Stimulated activated memory B cell treated with anti-CD40 and anti-IgM and Interleukin-4, amounts not matched to agents 10 μg/mL and 1 μg/mL and 100 μg/mL, for 72 hours (primary cell): ENCODE measurements at places on chromosomes 2 and 18.

DNA sequence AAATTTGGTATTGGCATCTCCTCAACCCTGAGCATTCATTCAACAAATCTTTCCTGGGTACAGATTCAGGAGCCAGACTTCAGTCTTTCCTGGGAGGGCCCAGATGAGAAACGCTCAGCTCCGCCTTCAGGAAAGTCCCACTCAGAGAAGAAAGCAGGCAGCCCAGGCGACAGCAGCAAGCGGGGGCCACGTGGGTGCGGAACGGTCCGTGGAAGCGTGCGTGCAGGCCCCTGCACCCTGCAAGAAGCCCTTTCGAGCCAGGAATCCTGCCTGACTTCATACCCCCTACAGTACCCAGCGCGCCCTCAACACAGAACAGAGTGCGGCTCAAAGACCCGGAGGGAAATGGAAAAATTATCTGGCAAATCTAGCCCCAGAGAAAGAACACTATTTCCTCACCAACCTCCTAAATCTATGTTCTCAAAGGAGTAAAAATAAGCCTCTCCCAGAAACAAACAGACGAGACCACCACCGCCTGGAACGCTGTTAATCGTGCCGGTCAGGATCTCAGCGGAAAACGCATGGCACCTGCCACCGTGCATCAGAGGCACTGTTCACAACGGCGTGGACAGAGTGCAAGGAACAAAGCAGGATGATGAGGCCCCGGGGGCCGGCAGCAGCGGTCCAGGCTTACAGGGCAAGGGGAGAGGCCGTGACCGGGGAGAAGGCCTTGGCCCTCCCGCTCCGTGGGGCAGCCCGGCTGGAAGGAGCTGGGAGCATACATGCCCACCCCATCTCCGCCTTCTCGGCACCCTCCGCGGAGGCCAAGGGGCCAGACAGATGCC lies 318.3 kb downstream of the EIPR1 start:
- ATAC-seq = no peak

DNA sequence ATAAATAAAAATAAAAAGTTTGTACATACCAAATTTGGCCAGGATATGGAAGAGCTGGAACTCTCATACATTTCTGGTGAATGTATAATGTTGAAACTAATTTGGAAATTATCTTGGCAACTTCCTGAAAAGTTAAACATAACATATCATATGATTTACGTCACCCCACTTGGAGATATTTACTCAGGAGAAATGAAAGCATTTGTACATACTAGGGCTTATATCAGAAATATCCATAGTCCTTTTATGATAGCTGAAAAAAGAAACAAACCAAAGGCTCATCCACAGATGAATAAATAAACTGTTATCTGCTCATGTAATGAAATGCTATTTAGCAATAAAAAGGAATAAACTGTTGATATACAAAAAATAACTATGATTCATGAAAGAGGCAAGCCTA lies 318.2 kb upstream of the NRXN1 start:
- ATAC-seq = no peak

DNA sequence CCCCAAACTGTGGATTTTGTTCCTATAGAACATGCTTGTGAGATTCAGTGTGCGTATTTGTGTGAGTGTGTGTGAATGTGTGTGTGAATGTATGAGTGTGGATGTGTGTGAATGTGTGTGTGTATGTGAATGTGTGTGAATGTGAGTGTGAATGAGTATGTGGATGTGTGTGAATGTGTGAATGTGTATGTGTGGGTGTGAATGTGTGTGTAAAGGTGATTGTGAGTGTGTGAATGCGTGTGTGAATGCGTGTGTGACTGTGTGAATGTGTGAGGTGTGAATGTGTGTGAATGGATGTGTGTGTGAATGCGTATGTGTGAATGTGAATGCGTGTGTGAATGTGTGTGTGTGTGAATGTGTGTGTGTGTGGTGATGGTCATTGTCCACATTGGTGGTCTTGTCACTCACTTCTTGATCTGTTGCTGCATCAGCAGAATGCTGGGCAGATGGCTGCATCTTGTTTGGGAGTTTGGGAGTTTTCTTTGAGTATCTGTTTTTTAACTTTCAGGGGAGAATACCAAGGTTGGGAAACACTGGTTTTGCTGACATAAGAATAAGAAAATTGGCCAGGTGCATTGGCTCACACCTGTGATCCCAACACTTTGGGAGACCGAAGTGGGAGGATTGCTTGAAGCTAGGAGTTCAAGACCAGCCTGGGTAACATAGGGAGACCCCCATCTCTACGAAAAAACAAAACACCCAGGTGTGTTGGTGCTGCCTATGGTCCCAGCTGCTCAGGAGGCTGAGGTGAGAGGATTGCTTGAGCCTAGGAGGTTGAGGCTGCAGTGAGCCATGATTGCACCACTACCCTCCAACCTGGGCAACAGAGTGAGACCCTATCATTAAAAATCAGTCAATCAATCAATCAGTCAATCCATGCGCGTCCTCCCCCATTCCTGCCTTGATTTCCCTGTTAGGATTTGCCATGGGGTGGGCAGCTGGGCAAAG lies 18.2 kb downstream of the AGAP1 start:
- no peak for ATAC-seq

DNA sequence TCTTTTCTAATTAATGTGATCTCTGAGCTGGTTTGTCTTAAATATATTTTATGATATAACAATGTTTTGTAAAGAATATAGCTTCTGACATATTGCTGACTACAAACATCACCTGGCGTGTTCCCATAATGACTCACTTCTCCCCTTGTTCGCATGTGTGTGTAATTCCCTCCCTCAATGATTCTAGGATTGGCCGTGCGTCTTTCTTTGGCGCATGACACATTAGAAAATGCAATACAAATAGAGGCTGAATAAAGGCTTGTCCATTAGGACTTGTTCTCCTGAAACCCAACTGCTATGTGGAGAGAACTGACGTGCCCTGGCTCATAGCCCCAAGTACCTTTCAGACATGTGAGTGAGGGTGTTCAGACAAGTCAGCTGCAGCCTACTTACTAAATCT lies 159.7 kb upstream of the CDH20 start:
- ATAC-seq = no peak

GRCh38 chr18:49431165-49431962 lies 29.1 kb downstream of the DYM start:
- ATAC-seq = no peak

- peak; percentile 25 for ATAC-seq
These were observed 273 bp upstream of the NXPH2 start for GRCh38 chr2:138780446-138780880.

DNA sequence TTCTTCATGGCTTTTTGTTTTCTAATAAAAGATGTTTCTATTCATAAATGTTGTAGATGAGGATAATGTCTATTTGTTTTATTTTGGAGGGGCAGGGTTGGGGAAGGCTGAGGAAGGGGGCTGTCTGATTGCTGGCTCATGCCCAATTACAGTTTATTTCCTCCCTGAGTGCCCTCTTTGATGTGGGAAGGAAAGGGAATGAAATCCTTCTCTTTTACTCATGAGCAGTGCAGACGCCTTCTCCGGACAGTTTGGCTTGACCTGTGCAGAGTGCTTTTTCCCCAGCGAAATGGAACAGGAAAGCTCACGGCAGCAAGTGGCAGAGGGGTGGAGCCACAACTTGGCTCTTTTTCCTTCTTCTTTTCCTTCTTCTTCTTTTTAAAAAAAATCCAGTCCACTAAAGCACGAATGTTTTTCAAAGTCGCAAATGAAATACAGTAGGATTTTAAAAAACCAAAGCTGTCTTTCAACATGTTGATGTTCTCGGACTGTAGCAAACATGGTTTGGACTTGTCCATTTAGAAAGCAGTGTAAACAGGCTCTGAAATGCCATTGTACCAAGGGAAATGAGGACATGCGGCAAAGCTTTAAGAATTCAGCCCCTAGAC lies 34.5 kb downstream of the RAB31 start:
- no peak for ATAC-seq

GRCh38 chr2:31969178-31969577 lies 41.6 kb downstream of the MEMO1 start:
- ATAC-seq = no peak

GRCh38 chr2:161613161-161613560 lies 11.1 kb upstream of the SLC4A10 start:
- no peak for ATAC-seq

- no peak for ATAC-seq
These were observed 90.0 kb downstream of the TRIB2 start for GRCh38 chr2:12806549-12807242.

GRCh38 chr2:179107737-179108136 lies 57.8 kb upstream of the CCDC141 start:
- ATAC-seq = no peak

- ATAC-seq = no peak
These were observed 373.1 kb upstream of the FANCL start for GRCh38 chr2:58614219-58614618.

DNA sequence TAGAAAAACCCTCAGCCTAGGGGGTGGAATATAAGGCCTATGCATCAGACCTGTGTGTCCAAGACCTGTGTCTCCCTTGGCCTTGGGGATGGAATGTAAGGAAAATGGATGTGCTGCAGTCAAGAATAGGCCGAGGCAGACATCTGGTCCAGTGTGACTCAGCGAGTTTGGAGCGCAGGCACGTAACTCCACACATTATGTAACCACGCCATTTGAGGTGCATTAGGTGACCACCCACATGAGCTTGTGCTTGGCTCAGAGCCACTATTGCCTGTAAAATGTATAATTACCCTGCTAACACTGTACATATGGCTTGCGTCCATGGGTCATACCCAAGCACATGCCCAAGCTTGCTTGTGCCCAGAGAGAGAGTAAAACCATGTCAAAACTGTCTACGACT lies 580.9 kb upstream of the HNMT start:
- ATAC-seq = no peak

- no peak for ATAC-seq
These were observed 207.0 kb upstream of the RAB12 start for GRCh38 chr18:8402237-8402636.

DNA sequence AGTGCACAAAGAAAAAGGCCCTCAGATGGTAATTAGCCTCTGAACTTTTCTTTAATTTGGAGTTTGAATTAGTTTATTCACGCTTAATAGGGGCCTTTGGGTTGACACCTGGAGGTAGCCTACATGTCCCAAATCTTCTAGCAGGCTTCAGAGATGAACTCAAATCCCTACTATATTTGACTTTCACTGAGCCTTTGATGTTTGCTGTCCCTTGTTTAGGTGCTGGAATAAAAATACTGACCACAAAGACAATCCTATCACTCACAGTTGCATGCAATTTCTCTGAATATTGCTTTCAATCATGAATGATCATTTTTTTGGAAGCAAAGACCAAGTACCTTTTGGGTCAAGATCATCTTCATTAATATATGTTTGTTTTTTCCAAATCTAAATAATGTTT lies 564.0 kb upstream of the FANCL start:
- ATAC-seq = no peak

- no peak for ATAC-seq
These were observed 141.0 kb downstream of the INHBB start for GRCh38 chr2:120486946-120487345.

- ATAC-seq = no peak
These were observed 19.9 kb downstream of the RHBDD1 start for GRCh38 chr2:226855787-226856186.

GRCh38 chr2:196184921-196185320 lies 13.5 kb upstream of the STK17B start:
- ATAC-seq = no peak

GRCh38 chr2:10316336-10316735 lies 13.6 kb downstream of the HPCAL1 start:
- no peak for ATAC-seq

DNA sequence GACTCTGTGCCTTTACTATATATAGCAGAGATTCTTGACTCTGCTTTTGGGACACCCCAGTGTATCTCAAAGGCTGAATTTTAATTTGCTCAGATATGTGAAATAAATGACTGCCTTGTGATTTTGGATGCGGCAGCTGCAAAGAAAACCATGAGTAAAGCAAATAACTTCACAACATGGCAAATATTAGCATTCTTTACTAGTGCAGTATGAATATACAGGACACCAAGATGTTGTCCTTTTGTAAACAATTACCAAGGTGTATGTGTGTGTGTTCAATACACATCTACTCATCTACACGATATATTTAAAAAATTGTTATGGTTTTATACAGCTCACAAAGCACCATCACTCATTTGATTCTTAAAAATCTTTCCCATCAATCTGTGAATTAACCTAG lies 70.6 kb upstream of the TCF4 start:
- no peak for ATAC-seq

DNA sequence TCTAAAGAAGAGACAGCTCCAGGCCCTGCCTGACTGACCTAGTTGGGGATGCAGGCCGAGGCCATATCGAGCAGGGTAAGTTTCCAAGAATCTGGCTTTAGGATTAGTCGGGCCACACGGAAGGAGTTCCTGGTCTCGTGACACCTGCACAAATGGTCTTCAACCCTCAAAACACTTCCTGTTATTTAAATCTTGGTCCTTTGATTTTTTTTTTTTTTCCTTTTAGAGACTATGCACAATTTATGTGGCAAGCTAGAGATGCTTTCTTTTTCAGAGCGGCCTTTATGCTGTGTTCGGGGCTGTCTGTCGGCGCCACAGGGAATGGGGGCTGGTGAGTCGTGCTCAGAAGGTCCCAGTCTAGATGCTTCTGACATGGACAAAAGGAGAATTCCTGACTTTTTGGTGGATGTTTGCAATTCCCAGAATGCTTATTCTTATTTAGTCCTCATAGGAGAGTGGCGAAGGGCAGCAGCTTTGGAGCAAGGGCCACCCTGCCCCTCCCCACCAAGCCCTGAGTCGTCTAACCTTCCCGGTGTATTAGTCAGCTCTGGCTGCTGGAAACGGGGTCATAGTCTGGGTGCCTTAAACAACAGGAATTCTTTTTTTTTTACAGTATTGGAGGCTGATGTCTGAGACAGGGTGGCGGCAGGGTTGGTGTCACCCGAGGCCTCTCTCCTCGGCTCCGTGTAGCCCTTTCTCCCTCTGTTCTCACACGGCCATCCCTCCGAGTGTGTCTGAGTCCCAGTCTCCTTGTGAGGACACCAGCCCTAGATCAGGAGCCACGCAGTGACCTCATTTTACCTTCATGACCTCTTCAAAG lies 27.4 kb downstream of the HPCAL1 start:
- no peak for ATAC-seq

DNA sequence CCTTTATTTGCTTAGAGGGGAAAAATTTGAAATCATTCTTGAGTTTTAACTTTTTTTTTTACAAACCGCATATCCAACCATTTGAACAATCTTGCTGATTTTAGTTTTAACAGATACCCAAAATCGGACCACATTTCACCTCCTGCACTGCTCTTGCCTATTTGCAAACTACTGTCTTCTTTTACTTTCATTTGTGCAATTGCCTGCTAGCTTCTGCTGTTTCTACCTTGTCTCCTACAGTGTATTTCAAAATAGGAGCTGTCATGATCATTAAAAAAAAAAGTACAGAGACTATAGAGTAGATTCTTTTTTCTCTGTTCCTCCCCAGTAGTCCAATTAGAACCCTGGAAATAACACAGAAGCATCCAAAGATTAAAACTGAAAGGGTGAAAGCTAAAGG lies 1081.2 kb downstream of the SOCS6 start:
- no peak for ATAC-seq

DNA sequence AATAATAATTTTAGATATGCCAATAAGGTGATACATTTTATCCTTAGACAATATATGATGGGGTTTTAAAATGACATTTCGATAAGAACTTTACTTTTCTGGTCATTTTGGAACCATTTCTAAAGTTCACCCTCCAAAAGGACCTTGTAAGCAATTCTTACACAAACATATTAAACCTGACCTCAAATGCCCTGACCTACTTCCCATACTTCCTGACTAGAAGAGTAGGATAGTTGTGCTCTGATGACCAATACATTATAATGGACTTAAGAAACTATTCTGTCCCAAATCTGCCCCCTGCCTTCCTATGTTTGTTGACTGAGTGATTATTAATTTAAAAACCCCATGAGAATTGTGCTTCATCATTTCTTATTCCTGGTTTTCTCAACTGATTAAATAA lies 24.6 kb downstream of the GCA start:
- ATAC-seq = no peak

GRCh38 chr2:207155516-207156444 lies 10.0 kb downstream of the KLF7 start:
- peak; percentile 49 for ATAC-seq
